NAMALWA (cell line): ENCODE measurements at places on chromosomes 3 and 15.

GRCh38 chr15:71391421-71392088 is 276.3 kb downstream of the THSD4 start:
- DNase-seq = no peak

GRCh38 chr3:191141728-191142127 is 57.3 kb upstream of the OSTN start:
- no peak for DNase-seq

DNA sequence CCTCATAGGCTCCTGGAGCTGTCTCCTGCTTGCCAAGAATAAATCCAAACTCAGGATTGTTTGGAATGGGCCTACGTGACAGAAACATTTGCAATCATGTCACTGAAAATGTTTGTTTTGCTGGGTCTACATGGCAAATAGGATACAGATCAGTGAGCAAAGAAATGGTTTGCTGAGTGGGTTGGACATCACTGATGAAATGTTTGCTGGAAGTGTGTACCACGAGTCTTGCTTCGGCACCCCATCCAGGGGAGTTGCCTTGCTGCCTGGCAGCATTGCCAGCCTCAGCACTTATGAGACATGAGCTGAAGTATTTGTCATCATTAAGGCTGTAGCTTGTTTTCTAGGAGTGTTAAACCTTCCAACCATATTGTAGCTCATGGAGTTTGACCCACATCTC is 213.3 kb upstream of the CFAP20DC start:
- DNase-seq = no peak

DNA sequence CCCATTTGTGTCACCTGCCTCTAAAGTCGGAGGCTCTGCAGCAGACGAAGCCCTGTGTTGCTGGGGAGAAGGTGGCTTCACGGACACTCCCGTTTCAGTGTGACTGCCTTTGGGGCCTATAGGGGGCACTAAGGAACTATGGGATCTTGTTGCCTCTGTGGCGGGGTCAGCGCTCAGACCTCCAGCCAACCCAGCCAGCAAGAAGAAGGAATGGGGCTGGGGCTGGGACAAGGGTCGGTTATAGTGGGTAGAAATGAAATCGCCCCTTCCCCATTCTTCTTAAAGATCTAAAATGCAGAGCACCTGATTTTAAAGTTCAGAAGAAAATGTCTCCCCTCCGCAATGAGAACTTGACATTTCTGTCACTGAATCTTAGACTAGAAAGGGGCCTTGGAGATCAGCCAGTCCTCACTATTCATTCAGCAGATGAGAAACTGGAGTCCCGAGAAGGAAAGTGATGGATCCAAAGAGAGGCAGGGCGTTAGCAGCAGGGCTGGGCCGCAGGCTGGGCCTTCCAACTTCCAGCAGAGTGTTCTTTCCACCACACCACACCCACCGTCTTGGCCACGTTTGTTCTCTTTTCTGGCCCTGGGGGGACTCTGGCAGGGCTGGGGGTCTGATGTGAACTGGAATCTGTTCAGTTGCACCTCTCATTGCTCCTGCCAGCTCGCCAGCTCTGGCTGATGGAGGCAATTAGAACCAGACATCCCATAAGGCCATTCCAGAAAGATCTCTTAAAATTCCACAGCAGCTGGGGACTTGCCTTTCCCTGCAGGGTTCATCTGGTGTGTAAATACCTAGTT is 195.4 kb downstream of the OPA1 start:
- peak; percentile 76 for DNase-seq

DNA sequence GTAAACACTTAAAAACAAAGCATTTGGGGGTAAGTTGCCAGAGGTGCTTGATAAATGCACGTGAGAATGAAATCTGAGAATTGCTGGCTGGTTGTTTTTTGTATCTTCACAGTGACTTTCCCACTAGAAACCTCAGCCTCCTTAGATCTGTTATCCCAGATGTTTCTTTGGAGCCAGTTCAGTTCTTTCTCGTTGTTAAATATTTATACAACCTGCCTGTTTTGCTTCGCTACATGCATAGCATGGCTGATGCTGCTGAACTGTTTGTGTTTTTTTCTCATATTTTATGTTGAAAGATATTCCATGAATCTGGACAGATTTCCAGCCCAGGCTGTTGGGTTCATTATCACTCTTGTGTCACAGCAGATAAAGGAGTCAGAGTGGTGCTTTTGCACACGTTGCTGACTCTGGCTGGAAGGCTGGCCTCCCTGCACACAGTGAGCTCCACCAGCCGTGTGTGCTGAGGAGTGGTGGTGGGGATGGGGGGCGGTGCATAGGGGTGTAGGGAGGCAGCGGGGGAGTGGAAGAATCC is 80.2 kb downstream of the ARNT2 start:
- no peak for DNase-seq

DNA sequence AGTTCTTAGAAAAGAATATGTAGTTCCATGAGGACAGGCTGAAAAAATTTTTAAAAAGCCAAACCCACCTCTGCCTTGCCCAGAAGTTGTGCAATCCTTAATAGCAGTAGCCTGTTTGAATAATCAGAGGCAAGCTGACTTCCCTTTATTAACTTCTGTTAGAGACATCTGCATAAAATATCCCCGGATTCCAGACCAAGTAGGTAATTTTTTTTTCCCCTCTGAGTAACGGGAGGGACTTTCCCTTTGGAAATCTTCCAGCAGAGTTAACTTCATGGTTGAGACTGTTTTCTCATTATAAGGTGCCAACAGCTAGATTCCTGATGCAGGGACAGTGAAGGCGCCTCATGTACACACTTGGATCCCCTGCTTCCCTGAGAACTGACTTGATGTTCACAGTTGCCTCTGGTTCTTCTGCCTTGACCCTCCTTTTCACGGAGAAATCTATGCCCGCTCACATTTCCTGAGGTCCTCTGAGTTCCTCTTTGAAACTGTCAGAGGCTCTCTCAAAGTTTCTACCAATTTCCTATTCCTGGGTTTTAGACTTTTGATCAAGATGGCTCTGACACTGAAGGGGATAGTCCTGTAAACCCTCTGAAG is 227.6 kb upstream of the BHLHE40 start:
- DNase-seq = no peak

DNA sequence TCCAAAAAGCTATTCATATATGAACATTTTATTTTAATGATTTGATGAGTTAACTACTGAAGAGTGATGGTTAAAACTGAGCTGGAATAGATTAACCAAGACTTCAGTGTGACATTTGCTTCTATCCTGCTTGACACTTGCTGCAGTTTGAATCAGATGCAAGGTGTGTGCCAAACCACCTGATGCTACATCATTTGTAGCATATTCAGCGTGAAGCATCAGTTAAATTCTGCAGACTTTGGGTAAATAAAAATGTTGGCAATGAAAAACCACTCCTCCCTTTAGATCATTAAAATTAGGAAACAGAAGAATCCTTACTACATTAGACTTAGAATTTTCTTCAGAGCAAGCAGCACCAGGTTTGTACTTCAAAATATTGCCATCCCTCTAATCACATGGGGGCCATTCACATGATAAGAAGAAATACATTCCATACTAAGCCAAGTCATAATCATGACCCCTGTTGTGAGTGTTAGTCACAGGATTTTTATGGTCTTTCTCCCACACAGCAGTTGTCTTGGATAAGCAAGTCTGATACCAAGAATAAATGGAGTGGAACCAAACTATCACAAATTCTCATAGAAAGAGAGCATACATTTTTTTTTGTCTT is 160.7 kb upstream of the TNIK start:
- no peak for DNase-seq

DNA sequence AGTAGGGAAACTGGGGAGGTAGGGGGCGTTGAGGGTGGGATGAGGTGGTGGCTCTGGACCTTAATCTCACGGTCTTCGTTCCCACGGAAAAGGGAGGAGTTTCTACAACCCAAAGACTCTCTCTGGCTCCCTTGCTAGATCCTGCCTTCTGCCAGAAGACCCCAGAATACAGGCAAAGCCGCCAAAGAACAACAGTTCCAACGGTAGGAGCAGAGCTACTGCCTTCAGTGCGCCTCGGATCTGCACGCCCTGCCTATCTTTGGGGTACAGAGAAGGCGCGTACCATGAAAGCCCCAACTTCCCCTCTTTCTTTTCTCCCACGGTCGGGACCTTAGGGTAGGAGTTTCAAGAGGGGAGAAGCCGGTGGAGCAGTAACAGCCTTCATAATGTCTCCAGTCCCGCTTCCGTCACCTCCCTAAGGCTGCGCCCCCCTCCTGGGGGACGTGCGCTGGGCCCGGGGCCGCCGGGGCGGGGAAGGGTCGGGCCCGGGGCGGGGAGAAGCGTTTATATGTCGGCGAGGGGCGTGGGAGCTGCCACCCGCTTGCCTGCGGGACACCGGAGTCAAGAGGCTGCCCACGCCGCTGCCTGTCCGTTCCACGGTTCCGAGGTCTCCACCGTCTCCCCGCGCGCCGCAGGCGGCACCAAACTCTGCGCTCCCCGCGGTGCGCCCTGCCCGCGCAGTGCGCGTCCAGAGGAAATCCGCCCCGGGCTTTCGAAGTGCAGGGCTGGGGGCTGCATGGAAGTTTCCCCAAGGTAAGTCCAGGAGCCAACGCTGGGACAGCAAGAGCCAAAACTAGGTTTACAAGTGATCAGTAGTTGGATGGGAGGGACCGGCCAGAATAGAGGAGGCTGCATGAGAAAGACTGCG is at the start of gene COL6A6:
Gene COL6A6, plus strand, starts transcription at position 533 of the 868 bp plus-strand sequence. CDS start 43,188 bp downstream, outside the sequence.
- DNase-seq = no peak

- DNase-seq = no peak
Measured at GRCh38 chr3:54772051-54772450, 155.8 kb downstream of the LRTM1 start.

GRCh38 chr3:122305818-122306621 is 19.0 kb upstream of the CSTA start:
- peak; percentile 40 for DNase-seq

- DNase-seq = no peak
Measured at GRCh38 chr3:103949693-103950092, 1417.0 kb upstream of the ALCAM start.

- peak; percentile 90 for DNase-seq
Measured at GRCh38 chr15:43903864-43904290, 77.1 kb downstream of the WDR76 start.

- DNase-seq = no peak
Measured at GRCh38 chr15:62528505-62528904, 363.4 kb upstream of the C2CD4B start.

DNA sequence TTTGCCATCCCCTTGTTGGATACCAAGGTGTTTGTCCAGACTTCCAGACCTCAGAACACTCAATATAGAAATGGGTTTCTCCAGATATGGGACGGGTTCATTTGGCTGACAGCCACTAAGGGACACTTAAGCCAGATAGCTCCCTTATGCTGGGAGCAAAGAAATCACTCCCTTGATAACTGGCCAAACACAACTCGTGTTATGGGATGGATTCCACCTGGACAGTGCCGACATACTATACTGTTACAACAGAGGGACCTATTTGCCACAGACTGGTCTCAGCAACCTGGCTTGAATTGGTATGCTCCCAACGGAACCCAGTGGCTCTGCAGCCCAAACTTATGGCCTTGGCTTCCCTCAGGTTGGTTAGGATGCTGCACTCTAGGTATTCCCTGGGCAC is 114.0 kb upstream of the PLCL2 start:
- no peak for DNase-seq
